Stimulated activated CD8-positive, alpha-beta memory T cell treated with anti-CD3 and anti-CD28 coated beads, Interleukin-2, amount 100 ng/mL, for 1 hour (primary cell): ENCODE measurements at places on chromosomes 4 and X.

- no peak for DNase-seq
These were observed 985.5 kb downstream of the FSTL5 start for GRCh38 chr4:161178310-161178709.

- DNase-seq = no peak
These were observed 50.9 kb downstream of the PRKG2 start for GRCh38 chr4:81164126-81164525.

DNA sequence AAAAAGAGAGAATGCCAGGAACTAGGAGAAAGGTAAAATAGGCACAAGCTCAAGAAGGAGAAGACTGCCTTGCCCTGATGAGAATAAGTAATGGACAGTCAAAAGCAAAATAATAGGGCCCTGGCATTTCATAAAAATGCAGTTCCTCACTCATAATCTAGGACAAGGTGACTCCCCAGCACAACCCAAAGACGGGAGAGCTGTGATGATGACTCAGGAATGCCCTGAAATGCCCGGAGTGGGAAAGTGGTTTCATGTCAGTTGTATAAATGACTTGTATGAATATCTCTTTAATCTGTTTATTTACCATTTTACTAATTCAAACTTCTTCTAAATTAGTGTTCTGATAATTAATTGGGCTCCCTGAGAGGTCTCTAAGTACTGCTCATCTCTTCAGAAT lies 28.8 kb upstream of the SETD7 start:
- no peak for DNase-seq

DNA sequence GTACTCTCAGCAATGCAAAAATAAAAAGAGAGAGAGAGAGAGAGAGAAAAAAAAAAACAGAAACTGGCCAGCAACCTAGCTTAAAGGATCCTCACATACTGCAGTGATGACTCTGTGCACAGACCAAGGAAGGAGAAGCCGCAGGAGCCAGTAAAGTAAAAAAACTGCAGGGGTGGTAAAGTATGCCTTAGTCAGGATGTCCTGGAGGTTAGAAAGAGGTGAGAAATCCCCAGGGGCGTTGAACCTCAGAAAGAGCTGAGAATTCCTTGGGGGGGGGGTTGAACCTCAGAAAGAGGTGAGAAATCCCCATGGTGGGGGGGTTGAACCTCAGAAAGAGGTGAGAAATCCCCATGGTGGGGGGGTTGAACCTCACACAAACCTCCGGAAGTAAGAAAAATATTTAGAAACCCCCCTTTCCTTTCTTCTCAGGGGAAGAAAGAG lies 48.0 kb downstream of the MAGEA9 start:
- no peak for DNase-seq

GRCh38 chrX:24148121-24148520 lies 1.4 kb upstream of the ZFX start:
- DNase-seq = no peak

- no peak for DNase-seq
These were observed 147.9 kb downstream of the PTCHD1 start for GRCh38 chrX:23482561-23482960.

- DNase-seq = no peak
These were observed 52.8 kb upstream of the RHOH start for GRCh38 chr4:40143926-40144508.

GRCh38 chrX:10208281-10208856 lies 51.6 kb downstream of the CLCN4 start:
- no peak for DNase-seq

DNA sequence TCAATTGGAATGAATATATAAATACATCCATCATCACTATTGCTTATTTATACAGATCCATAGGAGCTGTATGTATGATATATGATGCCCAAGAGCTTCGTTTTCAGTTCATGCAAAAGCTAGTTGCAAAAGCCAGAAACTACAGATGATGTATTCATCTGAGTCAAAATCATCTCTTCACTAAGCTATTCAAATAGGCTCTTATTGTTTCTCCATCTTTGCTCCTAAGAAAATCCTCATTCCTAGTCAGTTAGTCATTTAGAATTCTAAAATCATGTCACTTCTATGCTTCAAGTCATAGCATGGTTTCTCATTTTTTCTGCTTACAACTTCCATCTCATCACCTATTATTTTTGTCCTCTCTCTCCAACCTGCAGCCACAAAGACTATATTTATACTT lies 300.1 kb upstream of the TRAM1L1 start:
- no peak for DNase-seq

- no peak for DNase-seq
These were observed 19.9 kb downstream of the ARHGEF38 start for GRCh38 chr4:105572296-105572695.

DNA sequence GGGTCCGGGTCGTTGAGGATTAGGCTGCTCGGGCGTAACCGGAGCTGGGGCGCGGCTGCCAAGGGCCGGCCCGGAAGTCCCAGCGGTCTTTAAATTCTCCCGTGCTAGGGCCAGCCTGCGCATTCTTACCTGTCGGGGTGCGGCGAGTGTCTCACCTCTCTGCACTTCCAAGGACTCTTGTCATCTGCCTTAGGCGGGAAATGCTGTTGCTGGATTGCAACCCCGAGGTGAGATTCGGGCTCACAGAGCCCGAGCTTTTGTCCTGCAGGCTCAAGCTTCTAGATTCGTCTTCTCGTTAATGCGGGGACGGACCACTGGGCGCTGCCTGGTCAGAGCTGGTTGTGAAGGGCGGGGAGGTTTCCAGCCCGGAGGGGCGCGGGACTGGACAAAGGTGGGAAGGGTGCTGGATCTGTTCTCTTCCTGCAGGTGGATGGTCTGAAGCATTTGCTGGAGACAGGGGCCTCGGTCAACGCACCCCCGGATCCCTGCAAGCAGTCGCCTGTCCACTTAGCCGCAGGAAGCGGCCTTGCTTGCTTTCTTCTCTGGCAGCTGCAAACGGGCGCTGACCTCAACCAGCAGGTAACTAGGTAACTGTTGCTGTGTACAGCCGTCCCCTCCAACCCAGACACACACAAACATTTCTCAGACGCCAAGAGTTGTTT lies at the start of gene ANKRD37:
ANKRD37 (plus strand) TSS at position 118 of the 662 bp plus-strand sequence; CDS start at position 201, 83 bp downstream.
- DNase-seq = no peak

DNA sequence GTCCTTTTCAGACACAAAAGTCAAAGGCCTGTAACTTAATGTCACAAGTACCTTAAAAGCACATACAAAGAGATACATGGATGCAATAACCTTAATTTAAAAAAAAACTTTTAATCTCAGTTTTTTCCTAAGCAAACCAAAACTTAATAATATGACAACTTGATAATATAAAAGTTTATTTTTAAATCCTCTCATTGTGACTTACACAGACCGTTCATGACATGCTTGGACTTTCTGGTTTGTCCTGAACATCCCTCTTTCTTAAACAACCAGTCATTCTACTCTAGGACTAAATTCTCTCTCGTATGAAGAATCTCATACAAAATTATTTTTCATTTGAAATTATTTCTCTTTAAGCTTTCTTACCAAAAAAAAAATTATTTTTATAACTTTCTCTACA lies 43.1 kb upstream of the CYP2U1 start:
- DNase-seq = no peak

GRCh38 chr4:139154952-139155557 lies 22.0 kb downstream of the ELF2 start:
- DNase-seq = no peak

DNA sequence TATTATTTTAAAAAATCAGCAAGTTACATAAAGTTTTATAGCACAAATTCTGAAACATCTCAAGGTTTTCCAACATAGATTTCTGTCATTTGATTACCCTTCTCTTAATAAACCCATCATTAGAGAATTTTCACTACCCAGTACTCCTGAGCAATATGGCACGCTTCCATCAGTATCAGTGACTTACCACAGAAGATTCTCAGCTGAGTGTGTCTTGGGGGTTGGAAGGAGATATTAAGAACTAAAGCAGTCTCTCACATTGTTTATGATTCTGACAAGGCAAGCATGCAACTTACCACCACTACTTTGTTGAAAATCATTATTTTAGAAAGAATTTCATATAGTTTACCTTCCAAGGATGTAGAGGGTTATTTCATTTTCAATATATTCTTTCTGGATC lies 67.7 kb downstream of the INPP4B start:
- DNase-seq = no peak

- DNase-seq = no peak
These were observed 58.4 kb upstream of the XAGE1A start for GRCh38 chrX:52437212-52437611.
